ENCODE measurements at places on chromosomes 13 and 19. TPM values are rescaled to one million over a fixed set of nuclear protein-coding genes. Genes with fewer than 3 reads are reported as not detected.

Gene NLRP7
- total RNA-seq = not detected

Gene UTP14C
- total RNA-seq = 8.2 TPM

Gene ZNF682
- 0.86 TPM for total RNA-seq

Gene LILRA2
- total RNA-seq = not detected

Gene SOX1
- not detected for total RNA-seq

Gene ZNF726
- 1.4 TPM for total RNA-seq

Gene S1PR2
- total RNA-seq = 8.5 TPM

Gene KRTDAP
- total RNA-seq = not detected

Gene THOP1
- 141 TPM for total RNA-seq

Gene TNFSF9
- total RNA-seq = 1.2 TPM

Gene SELENOV
- total RNA-seq = not detected

Gene CFD
- total RNA-seq = 2.0 TPM

Gene EMC10
- total RNA-seq = 98.9 TPM

Gene CEACAM3
- not detected for total RNA-seq
